ELF-1 (cell line): ENCODE measurements at places on chromosomes 2 and 18.

GRCh38 chr2:100992262-100992661 is 9.8 kb upstream of the RPL31 start:
- DNase-seq, result no peak

GRCh38 chr18:48859311-48860268 is 91.2 kb downstream of the SMAD7 start:
- DNase-seq, result peak; percentile 94

DNA sequence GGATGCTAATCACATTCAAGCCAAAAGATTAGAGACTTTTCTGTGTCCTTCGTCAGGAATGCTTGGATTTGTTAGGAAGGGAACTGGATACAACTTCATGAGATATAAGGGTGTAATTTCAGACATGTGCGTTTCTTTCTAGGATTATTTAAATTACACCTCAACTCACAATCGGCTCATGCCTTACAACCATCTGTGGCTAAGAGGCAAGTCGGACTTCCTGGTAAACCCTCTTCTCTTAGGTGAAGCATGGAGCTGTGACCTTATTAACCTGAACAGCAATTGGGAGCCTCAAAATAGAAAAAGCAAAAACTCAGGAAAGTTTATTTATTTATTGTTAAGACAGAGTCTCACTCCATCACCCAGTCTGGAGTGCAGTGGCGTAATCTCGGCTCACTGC is 61.8 kb downstream of the SEMA4F start:
- DNase-seq, result no peak

GRCh38 chr2:42809819-42810120 is 17.4 kb upstream of the HAAO start:
- DNase-seq, result peak; percentile 66

- DNase-seq, result no peak
These were observed 79.6 kb upstream of the GCFC2 start for GRCh38 chr2:75790121-75790813.

- no peak for DNase-seq
These were observed at the start of gene KCNJ3 for GRCh38 chr2:154698296-154698720. TSS of gene KCNJ3 (plus strand) at chr2:154698695. CDS start at chr2:154698776, 81 bp downstream.

DNA sequence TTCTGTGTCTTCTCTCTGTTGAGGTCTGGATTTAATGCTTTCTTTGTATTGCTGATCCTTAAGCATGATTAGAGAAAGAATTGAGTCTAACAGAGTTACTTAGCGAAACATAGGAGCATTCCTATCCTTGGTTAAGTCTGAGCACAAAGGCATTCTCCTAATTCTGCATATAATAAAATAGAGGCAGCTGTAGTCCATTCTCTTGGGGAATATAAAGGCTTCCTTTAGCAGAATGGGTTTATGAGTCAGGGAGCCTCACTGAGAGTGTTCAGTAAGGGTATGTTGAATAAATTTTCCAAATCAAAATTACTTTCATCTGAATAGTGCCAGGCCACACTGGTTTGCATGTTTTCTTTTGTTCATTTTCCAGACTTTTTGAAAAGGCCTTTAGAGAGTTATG is 101.5 kb downstream of the GALNT1 start:
- DNase-seq, result no peak

DNA sequence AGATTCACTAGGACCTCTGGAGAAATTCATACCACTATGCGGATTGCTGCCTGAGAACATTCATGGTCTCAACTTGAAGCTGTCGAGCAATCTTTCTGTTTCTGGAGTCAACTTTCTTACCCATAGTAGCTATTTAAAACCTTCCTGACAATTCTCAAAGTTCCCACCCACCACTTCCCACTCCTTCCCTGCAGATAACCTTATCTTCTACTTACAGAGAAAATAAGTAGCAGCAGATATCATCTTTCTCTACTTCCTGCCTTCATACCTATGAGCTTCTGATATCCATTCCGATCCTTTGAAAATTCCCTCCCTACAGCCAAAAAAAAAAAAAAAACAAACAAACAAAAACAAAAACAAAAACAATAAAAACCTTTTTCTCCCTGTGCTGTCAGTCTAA is 81.2 kb upstream of the CYRIA start:
- no peak for DNase-seq

- DNase-seq, result peak; percentile 29
These were observed 65.7 kb downstream of the LRRTM1 start for GRCh38 chr2:80238692-80239469.

DNA sequence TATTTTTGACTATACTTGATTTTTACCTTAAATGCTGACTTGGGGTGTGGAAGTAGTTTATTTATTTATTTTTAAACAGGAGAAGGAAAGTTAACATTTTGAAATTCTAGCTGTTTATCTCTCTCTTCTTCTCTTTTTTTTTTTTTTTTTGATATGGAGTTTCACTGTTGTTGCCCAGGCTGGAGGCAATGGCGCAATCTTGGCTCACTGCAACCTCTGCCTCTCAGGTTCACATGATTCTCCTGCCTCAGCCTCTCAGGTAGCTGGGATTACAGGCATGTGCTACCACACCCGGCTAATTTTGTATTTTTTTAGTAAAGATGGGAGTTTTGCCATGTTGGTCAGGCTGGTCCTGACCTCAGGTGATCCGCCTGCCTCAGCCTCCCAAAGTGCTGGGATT is 11.1 kb downstream of the WDR43 start:
- DNase-seq, result no peak

- peak; percentile 18 for DNase-seq
These were observed 257.0 kb upstream of the GYPC start for GRCh38 chr2:126399001-126399400.

- DNase-seq, result no peak
These were observed 16.9 kb upstream of the RNF149 start for GRCh38 chr2:101325425-101325824.

- no peak for DNase-seq
These were observed 22.7 kb downstream of the DPYSL5 start for GRCh38 chr2:26870585-26871095.

DNA sequence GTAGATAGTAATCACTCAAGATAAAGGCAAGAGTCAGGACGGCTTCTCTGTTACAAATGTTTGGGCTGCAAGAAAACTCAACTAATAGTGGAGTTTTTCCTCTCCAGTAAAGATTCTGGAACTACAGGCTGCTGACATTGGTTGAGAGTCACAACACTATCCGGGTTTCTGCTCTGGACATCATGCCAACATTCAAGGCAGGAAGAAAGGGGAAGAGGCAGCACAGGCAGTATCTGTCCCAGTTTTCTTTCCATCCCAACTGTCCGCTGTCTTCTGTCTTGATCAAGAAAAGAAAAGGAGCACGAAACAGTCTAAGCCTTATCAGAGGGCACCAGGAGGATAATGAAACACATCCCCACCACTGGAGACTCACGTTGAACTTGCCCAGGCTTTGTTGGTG is 132.1 kb downstream of the MAIP1 start:
- no peak for DNase-seq

DNA sequence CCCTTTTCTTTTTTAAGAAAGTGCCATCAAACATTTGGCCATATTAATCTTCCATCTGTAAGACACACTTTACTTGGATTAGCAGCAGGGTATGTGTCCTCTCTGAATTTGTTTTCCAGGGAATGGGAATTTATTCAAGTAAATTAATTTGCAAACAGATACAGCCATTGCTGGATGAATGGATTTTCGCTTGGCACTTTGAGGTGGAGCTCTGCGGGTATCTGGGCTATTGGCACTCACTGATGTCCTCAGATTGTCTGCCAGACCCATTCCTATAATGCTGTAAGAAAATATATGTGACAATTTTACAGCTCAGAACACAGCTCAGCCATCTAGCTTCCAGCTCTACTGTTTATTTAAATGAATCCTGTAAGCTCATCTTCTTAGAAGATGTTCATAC is 201.2 kb upstream of the CDH20 start:
- no peak for DNase-seq

- no peak for DNase-seq
These were observed 59.0 kb downstream of the TACR1 start for GRCh38 chr2:75140288-75140687.

DNA sequence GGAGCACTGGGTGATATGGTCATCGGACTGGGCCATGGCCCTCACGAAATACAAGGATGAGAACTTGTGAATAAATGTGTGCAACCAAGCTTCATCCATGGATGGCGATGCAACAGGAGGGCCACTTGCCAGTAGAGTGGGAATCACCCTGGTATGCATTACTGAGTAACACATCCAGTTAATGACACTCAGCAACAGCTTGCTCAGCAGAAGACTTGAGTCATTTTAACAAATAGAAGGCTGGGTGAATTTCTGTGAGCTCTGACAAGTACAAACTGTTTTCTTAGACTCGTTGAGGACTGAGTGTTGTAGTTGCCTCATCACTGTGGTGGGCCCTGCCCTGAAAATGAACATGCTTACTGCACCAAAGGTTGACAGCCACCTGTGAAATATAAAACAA is 221.6 kb downstream of the NCKAP5 start:
- DNase-seq, result no peak
